ENCODE measurements at places on chromosomes 5 and 9.

GRCh38 chr5:174057206-174057605, 11.7 kb downstream of the NSG2 start:
- no peak for DNase-seq

- DNase-seq = no peak
Observed at GRCh38 chr5:64437496-64437895, 68.3 kb upstream of the RGS7BP start.

DNA sequence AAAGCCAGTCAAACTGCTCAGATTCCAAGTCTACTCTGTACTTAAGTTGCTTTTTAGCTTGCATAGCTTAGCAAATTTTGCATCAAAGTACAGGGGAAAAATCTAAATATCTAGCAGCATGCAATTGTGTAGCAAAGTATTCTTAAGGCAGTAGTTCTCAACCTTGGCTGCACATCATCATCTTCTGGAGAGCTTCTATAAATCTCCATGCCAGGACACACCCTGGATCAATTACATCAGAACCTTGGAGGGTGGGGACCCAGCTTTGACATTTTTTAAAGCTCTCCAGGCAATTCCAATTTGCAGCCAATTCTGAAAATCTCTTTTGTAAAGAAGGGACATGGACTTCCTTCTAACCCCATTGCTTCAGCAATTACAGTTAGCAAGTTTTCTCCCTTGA, 187.5 kb downstream of the SNCAIP start:
- no peak for DNase-seq

DNA sequence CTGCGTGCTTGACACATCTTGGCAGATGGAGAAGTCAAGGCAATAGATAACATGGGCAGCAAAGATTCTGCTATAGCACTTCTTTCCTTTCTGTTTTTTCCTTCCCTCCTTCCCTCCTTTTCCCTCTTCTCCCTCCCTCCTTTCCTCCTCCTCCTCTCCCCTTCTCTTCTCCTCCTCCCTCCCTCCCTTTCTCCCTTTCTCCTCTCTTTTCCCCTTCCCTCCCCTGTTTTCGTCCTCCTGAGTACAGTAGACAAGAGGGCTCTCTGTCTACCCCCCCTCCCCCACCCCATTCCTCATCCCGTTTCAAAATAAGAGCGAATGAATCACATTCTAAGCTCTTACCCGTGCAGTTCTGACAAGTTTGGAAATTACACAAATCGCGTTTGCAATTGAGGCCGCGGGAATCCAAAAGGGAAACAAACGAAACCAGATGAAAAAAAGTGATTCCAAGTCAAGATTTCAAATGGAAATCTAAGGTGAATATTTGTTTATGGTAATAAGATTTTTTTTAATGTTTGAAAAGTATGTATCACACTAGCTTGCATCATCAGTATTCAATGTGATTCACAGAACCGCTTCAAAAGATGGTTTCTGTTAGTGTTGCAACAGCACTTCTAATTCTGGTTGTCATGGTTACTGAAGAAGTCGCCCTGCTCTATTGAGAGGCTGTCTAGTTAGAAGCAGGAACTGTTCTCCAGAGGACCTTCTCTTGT, 1.3 kb downstream of the NIM1K start:
- peak; percentile 90 for DNase-seq

- DNase-seq = no peak
Observed at GRCh38 chr9:130942679-130943078, 3.6 kb upstream of the FIBCD1 start.

- no peak for DNase-seq
Observed at GRCh38 chr5:34455098-34455497, 201.0 kb upstream of the RAI14 start.

GRCh38 chr5:155960177-155960576, 366.8 kb upstream of the SGCD start:
- DNase-seq = no peak

DNA sequence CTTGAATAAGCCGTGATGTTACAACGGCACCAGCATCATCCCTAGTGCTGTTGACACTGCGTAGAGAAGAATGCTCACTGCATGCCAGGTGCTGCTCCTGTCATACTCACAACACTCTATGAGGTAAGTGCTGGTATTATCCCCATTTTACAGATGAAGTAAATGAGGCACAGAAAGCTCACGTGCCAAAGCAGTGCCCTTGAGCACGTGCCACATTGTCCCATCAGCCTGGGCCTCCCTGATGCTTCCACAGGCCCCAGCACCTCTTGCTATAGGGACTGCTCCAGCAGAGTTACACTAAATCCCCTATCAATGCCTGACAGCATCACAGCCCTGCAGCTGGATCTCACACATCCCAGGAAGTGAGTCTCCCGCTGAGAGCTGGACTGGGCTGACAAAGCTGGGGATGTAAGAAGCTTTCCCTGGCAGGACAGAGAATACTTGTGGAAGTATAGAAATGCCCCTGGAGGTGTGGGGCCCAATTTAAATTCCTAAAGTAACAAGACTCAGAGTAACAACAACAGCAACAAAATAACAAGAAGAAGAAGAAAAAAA, 216.1 kb downstream of the FSTL4 start:
- no peak for DNase-seq

GRCh38 chr5:179679014-179679674, 1.7 kb downstream of the CBY3 start:
- DNase-seq = peak; percentile 45

GRCh38 chr5:140571105-140571504, 6.5 kb downstream of the SLC35A4 start:
- DNase-seq = no peak

- DNase-seq = no peak
Observed at GRCh38 chr9:97366476-97366875, 45.4 kb upstream of the TDRD7 start.

GRCh38 chr9:19994296-19994695, 205.5 kb upstream of the SLC24A2 start:
- DNase-seq = peak; percentile 63

DNA sequence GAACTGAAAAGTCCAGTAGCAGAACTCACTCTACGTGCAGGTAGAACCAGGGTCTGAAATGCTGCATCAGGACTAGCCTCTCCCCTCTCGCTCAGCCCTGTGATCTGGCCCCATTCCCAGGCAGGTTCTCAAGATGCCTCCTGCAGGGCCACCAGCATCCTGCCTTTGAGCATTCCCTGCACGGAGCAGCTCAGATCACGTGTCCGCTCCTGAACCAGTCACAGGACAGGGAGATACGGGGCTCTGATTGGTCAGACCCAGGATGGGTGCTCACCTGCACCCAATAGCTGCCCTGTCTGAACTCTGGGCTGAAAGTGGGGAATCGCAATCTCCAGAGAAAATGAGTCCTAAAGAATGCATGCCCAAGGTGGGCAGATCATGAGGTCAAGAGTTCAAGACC, 50.8 kb downstream of the NEURL1B start:
- DNase-seq = no peak

- peak; percentile 84 for DNase-seq
Observed at GRCh38 chr9:87713278-87713987, 12.5 kb upstream of the CTSL start.

DNA sequence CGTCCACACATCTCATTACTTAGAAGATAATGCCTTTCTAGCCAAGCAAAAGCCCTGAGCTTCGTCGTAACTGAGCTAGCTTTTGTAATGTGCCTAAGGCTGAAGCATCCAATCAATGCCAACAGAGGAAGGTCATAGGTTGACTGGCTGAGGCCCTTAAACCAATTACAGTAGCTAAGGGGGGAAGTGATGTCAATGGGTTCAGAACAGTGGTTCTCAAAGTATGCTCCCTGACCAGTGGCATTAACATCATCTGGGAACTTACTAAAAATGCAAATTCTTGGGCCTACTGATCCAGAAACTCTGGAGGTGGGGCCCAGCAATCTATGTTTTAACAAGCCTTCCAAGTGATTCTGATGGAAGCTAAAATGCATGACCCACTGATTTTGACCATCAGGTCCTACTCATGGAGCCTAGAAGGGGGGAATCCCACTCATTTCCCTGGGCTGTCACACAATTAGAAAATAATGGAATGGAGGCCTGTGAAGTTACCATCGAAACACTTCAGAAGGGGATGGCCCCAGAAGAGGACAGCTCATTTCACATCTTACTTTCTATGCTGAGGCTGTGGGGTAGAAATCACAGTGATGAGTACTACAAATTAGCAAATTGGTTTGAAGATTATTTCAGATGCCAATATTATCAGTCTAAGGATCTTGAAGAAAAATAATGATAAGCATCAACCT, 4.8 kb upstream of the VLDLR start:
- DNase-seq = no peak

GRCh38 chr9:134641173-134641989, at the start of gene COL5A1:
Gene COL5A1 (plus strand): TSS chr9:134641803. CDS start chr9:134642188, 385 bp downstream.
- peak; percentile 96 for DNase-seq

DNA sequence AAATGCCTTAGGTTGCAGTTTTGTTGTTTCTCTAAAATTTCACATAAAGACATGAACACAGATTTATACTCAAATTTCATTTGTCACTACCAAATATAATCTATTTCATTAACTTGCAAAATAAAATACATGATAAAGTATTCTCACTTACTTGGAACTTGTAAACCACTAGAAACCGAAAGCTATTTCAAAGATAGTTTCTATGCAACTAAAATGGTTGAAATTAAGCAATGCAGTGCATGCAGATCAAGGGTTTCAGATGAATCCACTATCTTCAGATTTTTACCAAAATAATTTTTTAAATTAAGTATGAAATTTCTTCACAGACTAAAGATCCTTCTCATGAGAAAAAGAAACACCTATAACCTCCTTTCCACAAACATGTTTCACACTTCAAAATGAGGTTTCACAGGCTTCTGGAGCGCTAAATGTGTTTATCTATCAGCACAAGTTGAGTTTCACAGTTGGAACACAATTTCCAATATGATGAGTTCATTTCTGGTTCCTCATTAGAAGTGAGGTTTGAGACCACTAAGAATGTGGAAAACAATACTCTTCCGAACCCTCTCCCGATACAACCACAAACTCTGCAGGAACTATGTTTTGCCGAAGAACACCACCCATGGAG, 63.9 kb downstream of the EPB41L4A start:
- no peak for DNase-seq

- DNase-seq = no peak
Observed at GRCh38 chr5:1363160-1363559, 18.3 kb upstream of the CLPTM1L start.

- no peak for DNase-seq
Observed at GRCh38 chr9:95481000-95481399, 35.8 kb downstream of the PTCH1 start.

GRCh38 chr5:32276173-32276853, 36.4 kb downstream of the MTMR12 start:
- peak; percentile 16 for DNase-seq

DNA sequence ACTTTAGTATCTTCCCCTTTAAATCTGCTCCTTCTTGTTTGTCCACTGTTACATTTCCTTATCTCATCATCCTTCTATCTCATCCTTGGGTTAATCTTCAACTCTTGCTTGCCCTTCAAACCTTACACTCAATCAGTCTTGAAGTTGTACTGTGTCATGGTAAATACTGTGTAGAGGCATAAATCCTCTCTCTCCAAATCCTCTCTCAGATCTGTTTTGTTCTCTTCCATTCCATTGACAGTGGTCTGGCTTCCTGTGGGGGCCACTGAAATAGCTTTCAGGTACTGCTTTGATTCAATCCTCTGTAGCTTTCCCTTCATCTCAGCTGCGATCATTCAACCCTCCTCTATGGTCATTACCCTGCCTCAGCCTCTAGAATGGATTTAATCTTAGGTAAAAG, 104.0 kb downstream of the PLCXD3 start:
- DNase-seq = no peak

DNA sequence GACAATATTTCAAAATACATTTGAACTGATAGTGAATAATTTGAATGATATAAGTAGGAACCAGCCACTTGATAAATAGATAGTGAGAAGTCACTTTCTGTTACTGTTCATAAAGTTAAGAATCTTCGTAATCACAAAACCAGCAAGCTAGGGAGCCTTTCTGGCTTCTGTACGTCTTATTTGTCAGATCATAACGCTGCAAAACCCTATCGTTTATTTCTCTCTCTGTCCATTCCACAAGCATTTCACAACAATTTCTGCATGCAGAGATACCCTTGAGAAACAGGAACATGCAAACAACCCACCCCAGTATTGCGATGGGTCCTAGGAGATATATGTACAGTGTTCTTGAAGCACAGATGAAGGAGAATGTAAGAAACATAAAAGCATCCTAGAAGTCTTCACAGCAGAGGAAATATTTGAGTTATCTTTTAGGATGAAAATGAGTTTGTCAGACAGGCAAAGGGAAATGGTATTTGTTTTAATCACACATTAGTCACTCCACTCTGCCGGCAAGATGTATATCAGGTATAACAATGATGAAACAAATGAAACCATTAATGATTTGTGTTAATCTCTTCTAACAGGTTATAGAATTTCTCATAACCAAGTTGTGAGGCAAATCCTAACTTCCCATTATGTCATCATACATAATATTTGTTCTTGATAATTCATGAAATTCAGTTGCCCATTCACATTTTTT, 668.7 kb upstream of the FTMT start:
- DNase-seq = peak; percentile 12

DNA sequence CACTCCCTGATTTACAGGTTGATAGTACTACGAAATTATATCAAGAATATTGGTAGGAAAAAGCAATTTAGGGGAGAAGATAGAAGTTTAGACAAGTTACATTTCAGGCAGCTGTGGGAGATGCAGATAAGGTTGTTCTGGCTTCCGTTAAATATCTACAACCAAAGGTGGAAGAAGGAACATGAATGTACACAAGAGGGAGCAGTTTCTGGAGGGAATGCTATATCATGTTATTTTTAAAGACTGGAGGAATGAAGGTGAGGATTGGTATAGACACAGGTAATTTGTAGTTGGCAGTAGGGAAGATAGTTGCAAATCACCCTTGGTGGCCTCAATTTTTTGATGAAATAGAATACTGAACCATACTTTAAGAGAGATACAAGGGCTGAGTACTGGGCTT, 187.3 kb upstream of the NMUR2 start:
- DNase-seq = peak; percentile 7

DNA sequence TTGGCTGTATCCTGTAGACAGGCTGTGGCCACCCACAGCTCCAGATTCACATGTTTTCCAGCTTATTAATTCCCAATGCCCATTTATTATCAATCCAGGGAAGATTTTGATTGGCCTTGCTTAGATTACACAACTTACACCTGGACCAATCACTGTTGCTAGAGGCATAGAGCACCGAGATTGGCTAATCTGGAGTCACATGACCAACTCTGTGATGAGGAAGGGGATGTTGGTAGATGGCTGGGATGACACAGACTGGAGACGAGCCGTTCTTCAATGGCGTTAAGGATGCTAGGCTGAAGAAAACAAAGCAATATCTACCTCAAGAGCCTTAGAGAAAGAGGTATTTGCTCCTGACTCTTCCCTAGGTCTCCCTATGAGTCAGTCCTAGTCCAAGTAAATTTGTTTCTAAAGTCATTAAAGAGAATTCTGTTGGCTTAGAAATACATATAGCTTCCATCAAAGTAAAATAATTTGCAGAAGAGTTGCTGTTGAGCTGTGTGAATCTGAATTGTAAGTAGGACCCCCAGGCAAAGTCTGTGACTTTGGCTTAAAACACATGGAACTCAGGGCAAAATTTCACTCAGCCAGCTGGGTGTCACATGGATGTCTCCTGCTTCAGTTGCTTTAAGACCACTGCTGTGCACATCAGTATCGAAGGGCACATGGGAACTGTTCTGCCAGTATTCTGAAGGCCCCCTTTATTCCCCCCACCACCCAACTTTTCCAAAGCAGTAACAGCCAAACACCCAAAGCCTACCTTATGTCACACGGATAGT, 326.4 kb upstream of the KLF4 start:
- DNase-seq = no peak

Measured in RWPE1 (cell line).